ENCODE measurements at places on chromosomes 6 and 20.

GRCh38 chr20:48164034-48164433, 378.8 kb upstream of the SULF2 start:
- no peak for DNase-seq

- DNase-seq, result no peak
Measured at GRCh38 chr6:1179571-1180459, 132.1 kb upstream of the FOXQ1 start.

DNA sequence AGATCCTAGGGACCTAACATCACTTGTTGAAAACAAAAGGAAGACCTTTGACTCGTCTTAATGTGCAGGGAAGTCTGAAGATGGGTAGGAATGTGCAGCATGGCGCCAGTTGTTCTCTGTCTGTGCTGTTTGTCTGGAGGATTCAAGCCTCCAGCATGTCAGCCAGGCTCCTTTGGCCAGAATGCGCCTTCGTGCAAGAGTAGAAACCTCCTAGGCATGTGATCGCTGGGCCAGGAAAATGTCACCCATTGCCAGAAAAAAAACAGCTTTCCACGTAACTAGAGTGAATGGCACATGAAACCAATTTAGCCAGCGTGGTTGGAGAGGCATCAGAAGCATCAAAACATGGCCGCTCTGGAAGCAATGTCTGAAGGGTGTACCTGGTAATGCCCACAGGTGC, 132.7 kb downstream of the EDN1 start:
- no peak for DNase-seq

DNA sequence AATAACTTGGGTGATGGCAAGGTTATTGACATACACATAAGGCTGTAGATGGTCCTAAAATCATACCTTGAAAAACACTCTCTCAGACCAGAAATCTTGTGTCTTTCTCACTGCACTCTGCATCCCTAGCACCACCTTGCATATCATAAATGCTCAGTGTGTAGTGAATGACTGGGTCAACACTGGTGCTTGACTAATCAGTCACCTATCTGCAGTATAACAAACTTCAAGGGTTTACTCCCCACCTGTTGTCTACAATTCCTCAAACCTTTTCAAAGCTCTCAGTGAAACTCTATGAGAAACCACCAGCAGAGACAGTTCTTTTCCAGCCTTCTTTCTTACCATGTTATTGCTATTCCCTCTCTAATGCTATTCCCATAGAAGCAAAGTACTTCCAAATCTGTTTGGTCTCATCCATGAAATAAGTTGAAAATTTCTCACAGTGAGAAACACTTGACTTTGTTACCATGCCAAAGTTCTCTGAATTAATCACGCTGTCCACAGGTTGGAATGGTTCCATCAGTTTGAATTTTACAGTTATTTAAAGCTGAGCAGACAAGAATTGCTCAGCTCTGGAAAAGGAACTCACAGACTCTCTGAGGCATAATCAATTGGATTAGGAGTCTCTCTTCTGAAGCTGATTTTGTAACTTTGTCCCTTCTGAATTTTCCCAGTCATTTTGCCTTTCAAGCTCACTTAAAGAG, 104.8 kb upstream of the EYA4 start:
- DNase-seq, result no peak

DNA sequence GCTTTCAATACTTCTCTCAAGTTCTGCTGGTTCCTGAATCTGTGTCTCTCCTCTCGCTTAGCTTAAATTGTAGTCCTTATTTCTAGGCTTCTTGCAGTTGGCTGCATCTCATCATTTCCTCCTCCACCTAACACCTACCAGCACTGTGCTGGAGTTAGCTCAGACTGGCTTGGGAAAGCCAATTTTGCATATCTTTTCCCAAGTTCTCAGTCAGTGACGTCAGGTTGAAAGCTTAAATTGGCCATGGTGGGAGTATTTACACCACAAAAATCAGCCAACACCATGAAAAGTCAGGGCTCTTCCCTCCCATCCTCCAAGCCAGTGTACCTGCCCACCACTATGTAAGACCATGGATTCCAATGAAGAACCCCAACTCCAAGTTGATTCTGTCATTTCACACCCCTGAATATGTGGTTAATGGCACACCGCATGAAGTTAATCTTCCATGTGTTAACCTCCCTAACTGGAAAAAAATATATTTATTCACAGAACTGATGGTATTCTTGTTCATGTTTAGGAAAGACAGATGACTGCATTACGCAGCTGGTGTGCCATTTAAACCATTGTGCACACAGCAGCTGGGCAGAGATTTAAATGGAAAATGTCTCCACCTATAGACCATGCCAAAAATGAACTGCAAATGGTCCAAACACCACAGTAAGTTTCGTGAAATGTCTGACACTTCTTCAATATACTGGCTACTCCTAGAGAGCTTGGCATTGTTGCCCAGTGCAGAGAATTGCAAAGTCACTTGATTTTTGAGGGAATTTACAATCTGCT, 274.1 kb upstream of the MAP3K7 start:
- DNase-seq, result no peak

- no peak for DNase-seq
Measured at GRCh38 chr20:8221887-8222419, 89.9 kb downstream of the PLCB1 start.

- DNase-seq, result no peak
Measured at GRCh38 chr20:59463541-59463940, 140.8 kb upstream of the PHACTR3 start.

DNA sequence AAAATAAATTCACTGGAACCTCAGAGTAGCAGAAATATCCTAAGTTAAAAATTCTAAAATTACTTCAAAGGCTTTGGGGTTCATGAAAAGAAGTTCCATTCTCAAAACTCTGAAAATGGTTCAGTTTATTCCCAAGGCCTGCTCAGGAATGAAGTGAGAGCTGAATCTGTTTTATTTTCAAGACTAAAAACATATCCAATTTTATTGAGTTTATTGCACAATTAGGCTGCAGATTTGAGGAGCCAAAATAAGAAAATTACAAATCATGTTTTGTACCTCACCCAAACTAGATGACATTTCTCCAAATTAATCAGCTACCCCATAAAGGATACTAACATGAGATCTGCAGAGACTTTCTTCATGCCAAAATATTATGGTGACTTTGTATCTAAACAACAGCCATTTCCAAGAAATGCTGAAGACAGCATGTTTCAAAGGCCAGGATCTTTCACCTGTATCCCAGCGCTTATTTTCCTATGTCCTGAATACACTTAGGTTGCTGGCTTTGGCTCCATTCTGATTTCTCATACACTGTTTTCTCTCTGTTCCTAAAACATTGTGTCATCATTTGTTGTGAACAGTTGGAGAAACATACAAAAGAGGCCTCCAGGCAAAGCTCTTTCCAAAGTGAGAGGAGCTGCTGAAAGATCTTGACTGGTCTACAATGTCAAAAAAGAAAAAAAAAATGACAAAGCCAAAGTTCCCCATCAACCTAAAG, 85.7 kb upstream of the F13A1 start:
- no peak for DNase-seq

DNA sequence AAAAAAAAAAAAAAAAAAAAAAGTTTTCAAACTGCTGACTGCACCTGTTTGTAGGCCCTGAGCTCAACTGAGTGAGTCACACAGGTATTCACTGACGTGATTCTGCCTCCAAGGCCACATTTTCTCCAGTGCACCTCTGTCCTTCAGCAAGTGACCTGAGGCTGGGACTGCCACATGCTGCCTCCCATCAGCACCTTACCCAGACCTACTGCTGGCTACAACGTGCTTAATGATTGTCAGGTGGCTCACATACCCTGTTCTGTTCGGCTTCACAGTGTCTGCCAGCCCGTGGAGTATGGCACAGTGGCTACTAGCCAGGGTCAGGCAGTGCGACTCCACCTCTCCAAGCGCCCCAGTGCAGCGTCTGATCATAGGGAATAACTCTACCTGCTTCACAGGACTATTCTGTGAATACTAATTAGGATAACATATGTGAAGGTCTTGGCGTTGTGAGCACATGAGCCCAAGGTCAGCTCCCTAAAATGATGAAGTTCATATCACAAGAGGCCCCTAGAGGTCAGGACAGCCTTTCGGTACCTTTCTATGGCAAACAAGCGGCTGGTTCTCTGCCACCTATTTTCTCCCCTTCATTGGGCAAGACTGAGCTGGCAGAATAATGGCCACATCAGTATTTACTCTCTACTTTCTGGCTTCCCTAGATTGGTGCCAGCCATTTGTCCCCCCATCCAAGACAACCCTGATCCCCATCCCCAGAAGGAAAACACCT, 28.1 kb downstream of the RIPOR3 start:
- no peak for DNase-seq

GRCh38 chr20:38748861-38749149, 545 bp downstream of the ACTR5 start:
- peak; percentile 32 for DNase-seq
